Thymus (tissue), 14 donors: ENCODE measurements at places on chromosomes 5 and 9. TPM values are rescaled to one million over a fixed set of nuclear protein-coding genes. Genes with fewer than 3 reads are reported as not detected.

GRCh38 chr9:27090231-27090630 is 18.8 kb upstream of the TEK start:
- DNase-seq, result no peak

DNA sequence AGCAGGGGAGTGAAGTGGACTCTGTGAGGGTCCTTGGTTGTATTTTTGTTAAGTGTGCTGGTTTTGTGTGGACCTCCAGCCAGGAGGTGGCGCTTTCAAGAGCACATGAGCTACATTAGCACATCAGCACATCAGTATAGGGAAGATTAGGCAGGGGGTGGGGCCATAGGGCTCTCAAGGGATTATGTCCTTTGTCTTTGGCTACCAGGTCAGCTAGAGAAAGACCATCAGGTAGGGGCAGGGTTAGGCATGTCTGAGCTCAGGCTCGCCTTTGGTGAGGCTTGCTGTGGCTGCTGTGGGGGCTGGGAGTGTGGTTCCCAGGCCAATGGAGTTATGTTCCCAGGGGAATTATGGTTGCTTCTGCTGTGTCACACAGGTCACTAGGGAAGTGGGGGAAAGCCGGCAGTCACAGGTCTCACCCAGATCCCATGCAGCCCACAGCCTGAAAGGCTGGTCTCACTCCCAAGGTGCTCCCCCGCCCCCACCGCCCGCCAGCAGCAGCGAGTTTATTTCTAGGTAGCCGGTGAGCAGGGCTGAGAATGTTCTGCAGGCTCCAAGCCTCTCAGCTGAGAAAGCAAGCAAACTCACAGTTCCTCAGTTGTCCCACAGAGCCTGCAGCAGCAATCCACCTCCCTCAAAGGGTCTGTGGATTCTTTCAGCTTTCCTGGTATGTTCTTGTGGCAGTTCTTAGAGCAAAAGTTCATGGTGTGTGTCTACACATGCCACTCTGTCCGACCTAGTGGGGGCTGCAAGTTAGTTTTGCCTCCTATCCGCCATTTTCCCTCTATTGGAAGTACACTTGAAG is 13.7 kb downstream of the OR1J1 start:
- DNase-seq, result no peak

GRCh38 chr5:36152324-36153297 is 700 bp downstream of the SKP2 start:
- no peak for DNase-seq

DNA sequence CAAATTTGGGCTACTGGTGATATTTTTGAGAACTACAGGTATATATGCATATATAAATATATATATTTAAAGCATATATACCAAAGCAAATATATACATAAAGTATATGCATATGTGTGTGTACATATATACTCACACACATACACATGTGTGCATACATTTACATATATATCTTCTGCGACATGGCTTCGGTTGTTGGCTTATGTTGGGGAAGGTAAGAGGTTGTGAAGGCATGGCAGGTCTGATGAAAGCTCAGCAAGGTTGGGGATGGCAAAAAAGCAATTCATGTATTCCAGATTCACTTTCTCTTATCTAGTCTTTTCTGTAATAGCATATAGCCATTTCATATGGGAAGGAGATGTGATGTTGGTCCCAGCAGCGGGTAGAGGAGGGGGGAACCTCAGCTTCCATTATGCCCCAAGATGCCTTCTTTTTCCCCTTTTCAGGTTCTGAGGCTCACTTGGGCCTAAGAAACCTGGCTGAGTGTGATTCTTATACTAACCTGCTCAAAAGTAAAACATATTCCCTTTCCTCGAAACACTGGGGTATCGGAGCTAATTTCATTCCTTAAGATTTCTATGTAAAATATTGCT is 201.7 kb downstream of the MEF2C start:
- no peak for DNase-seq

DNA sequence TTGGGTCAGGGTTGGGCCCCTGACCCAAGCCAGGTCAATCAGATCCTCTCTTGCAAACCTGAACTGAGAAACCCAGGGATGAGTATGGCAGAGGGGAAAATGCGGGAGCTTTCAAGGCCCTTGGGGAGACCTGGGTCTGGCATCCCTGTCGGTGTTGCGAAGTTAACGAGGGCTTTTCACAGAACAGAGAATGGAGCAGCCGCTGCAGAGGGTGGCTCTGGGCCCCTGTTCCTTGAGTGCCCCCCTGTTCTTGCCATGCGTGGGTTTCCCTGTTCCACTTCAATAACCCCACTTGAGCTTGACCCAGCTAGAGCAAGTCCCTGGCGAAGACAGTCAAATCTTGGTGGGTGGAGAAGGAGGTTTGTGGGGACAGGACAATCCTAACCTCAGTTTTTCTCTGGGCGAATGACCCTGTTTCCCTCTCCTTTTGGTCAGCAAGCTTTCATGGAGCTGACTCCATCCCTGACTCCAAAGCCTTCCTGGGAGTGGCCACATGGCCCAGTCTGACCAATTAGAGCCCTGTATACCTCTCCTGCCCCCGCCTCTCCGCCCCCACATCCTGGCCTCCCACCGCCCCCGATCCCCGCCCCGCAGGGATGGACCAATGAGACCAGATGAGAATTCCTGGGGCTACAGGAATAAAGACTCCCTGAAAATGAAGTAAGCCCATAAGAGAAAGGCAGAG is 2.9 kb upstream of the VDAC1 start:
- DNase-seq, result no peak

- no peak for DNase-seq
Observed at GRCh38 chr9:69293156-69293555, 31.9 kb upstream of the ENTREP1 start.

- no peak for DNase-seq
Observed at GRCh38 chr9:4317205-4317604, 17.3 kb upstream of the GLIS3 start.

DNA sequence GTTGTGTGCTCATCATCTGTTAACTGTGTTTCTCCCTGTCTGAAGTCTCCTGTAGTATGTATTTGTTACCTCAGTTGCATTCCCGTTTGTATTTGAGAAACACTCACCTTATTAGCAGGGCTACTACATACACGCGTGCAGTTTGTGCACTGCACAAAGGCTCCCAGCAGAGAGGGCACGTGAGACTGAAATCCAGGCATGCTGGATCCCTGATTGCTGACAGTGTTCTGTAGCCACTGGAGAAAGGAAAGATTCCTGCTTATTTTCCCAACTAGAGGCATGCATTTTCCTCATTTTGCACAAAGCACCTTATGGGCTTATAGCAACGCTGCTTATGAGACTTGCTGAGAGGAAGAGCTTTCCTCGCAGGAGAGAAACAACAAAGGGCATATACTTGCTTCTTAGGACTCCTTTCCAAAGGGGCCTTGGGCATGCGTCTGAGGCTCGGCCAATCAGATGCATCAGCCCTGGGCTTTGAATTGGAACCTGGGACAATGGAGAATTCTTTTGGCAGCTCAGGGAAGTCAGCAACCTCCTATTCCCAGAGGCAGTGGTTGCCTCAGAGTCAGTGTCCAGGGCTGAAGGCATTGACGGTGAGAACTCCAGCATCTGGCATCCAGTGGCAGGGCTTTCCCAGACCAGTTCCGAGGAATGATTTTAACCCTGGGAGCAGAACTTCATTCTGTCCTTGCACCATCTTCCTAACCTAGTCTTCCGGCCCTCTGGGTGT is 9.9 kb upstream of the MEGF10 start:
- no peak for DNase-seq

DNA sequence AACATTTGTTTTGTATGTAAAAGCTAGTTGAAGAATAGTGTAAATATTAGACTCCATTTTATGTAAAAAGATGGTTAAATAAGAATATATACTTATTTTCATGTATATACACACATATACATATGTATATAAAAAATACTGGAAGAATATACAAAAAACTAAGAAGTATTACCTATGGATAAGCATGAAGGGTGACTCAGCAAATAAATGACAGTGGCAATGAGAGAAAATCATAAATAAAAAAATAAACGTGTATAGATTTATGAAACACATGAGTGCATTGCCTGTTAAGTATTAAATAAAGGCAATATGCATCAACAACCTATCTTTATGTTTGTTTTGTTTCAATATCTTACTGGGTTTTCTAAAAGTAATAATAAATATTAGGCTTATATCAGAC is 435.3 kb downstream of the CYLC2 start:
- DNase-seq, result no peak

- no peak for DNase-seq
Observed at GRCh38 chr5:15203376-15203775, 296.6 kb upstream of the FBXL7 start.

DNA sequence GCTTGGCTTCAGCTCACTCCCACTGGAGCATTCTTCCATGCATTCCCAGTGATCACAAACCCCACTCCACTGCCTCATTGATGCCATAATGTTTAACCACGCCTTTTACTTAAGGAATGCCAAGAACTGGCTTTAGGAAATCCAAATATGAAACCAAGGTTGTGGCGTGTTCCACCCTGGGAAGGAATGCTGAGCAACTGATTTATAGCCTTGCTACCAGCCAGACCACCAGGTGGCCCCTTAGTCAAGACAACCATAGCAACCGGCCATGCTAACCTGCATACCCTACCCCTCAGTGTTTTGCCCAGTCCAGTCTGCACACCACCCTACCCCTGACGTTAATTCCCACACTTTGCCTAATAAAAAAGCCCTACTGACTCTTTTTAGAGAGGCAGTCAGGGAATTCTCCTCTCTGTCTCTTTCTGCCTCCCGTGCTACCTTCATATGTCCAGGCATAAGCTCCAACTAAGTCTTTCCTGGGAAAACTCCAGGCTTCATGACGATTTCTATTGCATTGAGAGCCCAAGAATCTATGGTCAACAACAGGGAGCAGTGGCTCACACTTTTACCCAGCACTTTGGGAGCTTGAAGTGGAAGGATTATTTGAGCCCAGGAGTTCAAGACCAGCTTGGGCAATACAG is 27.0 kb upstream of the PRRC2B start:
- DNase-seq, result no peak

GRCh38 chr9:37385286-37385685 is 37.2 kb upstream of the GRHPR start:
- DNase-seq, result no peak

DNA sequence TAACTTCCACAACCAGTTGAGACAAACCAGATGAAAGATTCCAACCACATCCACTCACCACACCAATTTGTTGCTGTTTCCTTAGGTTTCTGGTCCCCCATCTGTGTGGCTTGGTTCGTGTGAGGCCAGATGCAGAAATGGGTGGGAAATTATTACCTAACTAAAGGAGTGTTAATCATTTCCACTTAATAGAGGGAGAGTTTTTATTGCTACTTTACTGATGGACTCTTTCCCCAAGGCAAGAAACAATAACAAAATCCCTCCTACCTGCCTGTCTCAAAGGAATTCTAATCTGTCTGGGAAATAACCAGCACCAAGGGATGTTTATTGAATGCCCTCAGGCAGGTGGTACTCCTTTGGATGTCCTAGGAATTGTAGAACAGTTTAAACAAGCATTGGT is 76.3 kb downstream of the TMEM167A start:
- DNase-seq, result no peak

DNA sequence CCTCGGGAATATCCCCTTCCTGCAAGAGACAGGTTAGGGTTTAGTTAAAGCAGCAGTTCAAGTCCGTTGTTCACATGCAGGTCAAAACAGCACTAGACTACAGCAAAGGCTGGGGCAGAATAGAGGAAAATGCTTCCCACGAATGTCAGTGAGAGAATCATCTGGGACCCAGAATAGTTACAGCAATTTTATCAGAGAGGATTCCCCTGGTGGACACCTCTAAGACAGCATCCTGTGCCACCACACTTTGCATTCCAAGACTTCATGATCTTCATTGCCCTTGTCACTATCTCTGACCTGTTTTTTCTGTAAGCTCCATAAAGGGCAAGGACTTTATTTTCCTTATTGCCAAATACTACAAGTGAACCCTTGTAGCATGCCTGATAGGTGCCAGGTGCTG is 12.9 kb downstream of the GRXCR2 start:
- no peak for DNase-seq

- no peak for DNase-seq
Observed at GRCh38 chr5:74274326-74274725, 366.2 kb downstream of the ENC1 start.

- DNase-seq, result no peak
Observed at GRCh38 chr9:126782053-126782388, 22.8 kb upstream of the ZBTB43 start.

DNA sequence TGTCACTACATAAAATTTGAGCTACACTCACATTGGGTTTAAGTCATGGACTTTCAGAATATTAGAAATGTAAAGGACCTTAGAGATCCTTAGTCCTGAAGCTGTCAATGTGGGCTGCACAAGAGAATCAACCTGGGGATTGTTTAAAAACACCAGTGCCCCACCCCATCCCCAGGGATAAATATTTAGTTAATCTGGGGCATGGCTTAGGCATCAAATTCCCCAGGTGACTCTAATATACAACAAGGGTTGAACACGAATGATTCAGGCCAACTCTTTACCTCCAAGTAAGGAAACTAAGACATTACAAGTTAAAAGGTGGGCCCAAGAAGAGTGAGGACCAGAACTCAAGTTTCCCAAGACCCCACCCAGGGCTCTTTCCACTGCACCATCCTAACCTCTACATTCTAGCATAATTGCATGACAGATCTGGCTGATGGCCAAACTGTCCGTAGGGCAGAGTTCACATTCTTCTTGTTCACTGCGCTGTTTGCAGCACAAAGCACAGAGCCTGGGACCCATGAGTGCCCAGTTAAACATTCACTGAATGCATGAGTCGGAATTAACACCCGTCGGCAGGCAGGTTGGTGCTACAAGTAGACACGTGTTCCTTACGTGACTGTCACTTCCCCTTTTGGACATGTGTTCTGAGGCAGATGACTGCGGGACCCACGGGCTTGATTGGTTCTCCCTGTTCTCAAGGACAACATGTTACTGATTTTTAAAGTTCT is 25.2 kb downstream of the CYFIP2 start:
- no peak for DNase-seq

- DNase-seq, result no peak
Observed at GRCh38 chr9:91004992-91005391, 203.4 kb downstream of the SYK start.

ZNF883 gene
- total RNA-seq, result 2.0 TPM

PCDH1 gene
- 1.9 TPM for total RNA-seq

OMD gene
- 0.61 TPM for total RNA-seq

GARIN3 gene
- not detected for total RNA-seq

ELOVL7 gene
- 0.47 TPM for total RNA-seq

SPINK4 gene
- 0.38 TPM for total RNA-seq

ADGRD2 gene
- 0.09 TPM for total RNA-seq

LHX6 gene
- 0.47 TPM for total RNA-seq

DNAJC18 gene
- 4.3 TPM for total RNA-seq
